ENCODE measurements at places on chromosomes 7 and 10.
A peak's percentile ranks its signal among the peaks of the same experiment; 100 is the strongest.

GRCh38 chr7:92313055-92313454 lies 67.3 kb downstream of the ANKIB1 start:
- no peak for DNase-seq

- no peak for DNase-seq
Observed at GRCh38 chr7:2544541-2545188, 10.7 kb downstream of the BRAT1 start.

DNA sequence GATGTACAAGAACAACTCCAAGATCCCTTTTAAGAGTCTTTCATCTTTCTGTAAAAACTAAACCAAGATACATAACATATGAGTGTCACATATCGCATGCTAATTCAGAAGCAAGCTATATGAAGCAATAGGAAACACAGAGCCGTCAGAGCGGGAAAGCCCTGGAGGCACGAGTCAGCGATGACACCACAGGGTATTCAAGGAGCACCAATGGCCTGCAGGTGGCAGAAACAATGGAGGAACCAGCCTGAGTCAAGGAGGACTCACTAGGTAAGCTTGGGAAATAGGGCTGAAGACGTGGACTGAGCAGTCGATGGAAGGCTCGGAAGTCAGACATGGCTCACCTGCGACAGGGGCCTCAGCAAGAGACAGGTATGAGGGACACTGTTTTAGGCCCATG lies 214.4 kb downstream of the FAM107B start:
- no peak for DNase-seq

- peak; percentile 91 for DNase-seq
Observed at GRCh38 chr10:92891885-92892690, 43.8 kb downstream of the EXOC6 start.

DNA sequence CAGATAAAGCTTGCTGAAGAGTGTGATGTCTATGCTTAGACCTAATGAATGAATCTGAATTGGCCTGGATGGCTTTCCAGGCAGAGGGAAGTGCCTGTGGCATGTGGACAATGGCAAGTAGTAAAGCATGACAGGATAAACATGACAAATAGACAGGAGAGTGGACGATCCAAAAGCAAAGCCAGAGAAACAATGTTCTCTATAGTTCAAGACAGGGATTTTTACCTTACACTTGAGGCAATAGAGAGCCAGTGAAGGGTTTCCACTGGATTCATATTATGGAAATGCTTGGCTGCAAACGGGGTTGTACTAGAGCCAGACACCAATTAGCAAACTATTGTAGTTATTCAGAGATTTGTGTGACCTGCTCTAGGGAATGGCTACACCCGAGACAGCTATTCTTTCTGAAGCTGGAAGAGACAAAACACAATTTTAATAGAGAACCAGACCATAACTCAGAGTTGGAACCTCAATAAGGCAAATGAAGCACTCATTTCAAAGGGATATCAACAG lies 2.3 kb downstream of the AGMO start:
- DNase-seq: peak; percentile 21

DNA sequence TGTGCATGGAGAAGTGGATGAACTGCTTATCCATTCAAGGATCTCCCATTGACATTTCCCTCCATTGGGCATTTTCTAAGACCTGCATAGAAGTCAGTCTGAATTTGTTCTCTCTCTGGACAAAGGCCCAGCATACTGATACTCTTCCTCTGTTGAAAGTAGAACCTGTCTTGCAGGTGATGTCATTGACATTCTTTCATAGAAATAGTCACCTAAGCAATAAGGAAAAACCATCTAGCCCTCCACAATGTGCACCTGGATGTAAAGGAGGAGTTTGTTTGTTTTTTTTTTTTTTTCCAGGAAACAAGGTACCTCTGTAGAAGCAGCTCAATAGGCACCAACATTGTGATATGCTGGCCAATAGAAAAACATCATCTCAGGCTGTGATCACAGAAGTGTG lies 150.4 kb downstream of the DPY19L1 start:
- no peak for DNase-seq

DNA sequence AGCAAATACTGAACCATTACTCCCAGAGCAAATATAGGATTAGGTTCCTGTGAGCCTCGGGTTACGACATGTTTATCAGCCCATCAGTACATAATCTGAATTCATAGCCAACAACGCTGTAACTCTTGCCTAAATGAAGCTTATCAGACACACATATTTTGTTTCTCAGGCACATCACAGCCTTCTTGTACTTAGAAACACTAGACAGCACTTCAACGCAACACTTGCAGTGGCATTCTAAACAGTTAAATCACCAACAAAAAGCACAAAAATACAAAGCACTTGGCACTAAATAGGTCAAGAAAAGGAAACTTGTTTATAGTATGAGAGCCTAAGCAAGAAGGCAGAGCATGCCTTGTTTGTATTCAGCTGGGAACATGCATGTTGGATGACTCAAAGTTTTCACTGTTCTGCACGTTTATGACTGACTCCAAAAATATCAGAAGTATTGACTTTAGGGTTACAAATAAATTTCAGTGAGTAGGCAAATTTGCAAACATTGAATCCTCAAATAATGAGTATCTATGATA lies 75.0 kb downstream of the VPS50 start:
- DNase-seq: no peak

GRCh38 chr10:119209035-119209735 lies 1.8 kb downstream of the GRK5 start:
- DNase-seq: no peak

- no peak for DNase-seq
Observed at GRCh38 chr7:100968650-100969049, 715 bp upstream of the MUC12 start.

DNA sequence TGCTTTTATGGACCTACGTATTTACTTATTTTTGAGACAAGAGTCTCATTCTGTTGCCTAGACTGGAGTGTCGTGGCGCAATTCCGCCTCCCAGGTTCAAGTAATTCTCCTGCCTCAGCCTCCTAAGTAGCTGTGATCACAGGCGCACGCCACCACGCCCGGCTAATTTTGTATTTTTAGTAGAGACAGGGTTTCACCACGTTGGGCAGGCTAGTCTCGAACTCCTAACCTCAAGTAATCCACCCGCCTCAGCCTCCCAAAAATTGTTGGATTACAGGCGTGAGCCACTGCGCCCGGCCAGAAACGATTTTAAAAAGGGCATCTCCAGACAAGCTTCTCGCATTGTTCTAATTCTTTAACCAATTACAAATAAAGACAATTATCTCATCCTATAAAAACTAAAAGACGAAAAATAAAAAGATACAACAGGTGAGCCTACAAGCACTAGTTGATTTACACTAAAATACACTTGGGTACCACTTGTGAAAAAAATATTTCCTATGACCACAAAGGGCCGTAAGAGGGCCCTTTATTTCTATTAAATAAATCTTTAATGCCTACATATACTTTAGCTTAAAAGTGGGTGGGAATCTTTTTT lies 2.4 kb downstream of the TRA2A start:
- no peak for DNase-seq

- DNase-seq: no peak
Observed at GRCh38 chr10:103855424-103855823, at the start of gene SH3PXD2A. Gene SH3PXD2A, minus strand, starts transcription at chr10:103855576. Its CDS starts 310 bp downstream, at chr10:103855266.

GRCh38 chr10:43930243-43930642 lies 281.6 kb upstream of the ZNF32 start:
- no peak for DNase-seq

DNA sequence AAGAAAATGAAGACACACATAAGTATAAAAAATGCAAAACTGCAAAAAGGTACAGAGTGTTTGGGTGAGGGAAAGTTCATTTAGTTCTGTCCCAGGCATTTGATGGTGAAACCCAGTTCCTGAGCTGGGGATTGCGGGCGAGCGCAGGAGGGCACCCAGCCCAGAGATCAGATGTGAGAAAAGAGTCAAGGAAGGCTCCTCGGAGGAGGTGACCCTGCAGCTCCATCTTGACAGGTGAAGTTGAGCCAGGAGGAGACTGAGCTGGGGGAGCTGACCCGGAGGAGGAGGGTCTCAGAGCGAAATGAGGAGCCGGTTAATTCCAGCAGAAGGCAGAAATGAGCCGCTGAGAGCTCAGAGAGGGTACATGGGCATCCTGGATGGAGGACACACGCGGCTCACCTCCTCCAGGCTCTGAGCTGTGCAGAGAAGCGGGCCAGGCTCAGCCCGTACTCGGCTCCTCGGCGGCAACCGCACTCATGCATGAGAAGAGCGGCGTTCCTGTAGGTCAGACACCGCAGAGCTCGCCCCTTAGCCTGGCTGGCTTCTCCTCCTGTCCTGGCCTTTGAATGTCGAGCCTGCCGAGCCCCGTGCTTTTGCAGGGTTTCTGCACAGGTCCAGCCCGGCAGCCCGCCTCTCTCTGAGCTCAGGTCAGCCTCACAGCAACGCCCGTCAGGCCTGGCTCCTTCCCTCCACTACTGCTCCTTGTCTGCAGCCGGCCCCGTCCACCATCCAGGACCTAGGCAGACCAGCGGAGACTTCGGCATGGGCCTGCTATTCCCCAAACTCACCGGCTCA lies 9.5 kb upstream of the RAMP3 start:
- DNase-seq: no peak

DNA sequence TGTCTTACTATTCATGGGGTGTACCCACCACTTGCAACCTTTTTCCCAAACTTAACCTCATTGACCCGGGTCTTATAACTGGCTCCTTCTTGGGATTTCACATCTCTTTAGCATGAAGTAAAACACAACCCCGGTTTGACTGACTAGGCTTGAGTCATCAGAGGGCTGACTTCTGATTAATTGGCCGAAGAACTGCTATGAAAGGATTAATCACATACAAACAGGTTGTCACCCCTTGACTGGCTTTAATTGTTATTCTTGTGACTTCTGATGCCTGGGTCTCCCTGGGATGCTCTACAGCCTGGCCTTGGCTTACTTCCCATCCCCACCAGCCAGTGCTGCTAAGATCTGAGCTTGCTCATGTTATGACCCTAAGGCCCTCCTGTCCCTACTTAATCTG lies 8.8 kb upstream of the CRPPA start:
- DNase-seq: no peak

DNA sequence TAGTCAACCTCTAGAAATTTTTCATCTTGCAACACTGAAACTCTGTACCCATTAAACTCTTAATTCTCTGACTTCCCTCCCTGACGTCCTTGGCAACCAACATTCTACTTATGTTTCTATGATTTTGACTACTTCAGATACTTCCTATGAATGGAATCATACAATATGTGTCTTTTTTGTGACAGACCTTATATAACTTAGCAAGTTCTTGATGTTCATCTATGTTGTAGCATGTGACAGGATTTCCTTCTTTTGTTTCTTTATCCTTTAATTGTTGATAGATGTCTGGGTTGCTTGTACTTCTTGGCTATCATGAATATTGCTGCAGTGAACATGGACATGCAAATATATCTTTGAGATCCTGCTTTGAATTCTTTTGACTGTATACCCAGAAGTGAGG lies 240.8 kb downstream of the ADK start:
- no peak for DNase-seq

DNA sequence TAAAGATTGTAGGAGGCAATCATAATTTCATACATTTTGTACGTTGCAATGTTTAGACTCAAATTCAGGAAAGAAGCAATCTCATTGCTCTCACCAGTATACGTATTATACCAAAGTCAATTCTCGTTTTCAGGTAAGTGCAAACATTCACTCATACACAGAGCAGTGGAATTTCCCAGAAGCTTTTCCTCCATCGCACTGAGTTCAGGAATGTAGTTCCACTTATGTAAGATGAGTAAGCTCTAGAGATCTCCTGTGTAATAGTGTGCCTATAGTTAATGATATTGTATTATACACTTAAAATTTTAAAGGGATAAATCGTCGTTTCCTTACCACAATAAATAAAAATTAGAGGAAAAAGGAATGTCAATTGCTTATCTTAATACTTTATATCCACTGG lies 470.8 kb upstream of the KCND2 start:
- no peak for DNase-seq

- DNase-seq: no peak
Observed at GRCh38 chr10:90226517-90226916, 525.1 kb downstream of the KIF20B start.

GRCh38 chr10:131899695-131900349 lies 986 bp upstream of the PPP2R2D start:
- DNase-seq: no peak

GRCh38 chr7:94288096-94288495 lies 106.6 kb upstream of the COL1A2 start:
- no peak for DNase-seq

GRCh38 chr7:109343678-109344077 lies 774.0 kb downstream of the DNAJB9 start:
- no peak for DNase-seq

- no peak for DNase-seq
Observed at GRCh38 chr10:88642963-88643362, 21.3 kb upstream of the LIPF start.

DNA sequence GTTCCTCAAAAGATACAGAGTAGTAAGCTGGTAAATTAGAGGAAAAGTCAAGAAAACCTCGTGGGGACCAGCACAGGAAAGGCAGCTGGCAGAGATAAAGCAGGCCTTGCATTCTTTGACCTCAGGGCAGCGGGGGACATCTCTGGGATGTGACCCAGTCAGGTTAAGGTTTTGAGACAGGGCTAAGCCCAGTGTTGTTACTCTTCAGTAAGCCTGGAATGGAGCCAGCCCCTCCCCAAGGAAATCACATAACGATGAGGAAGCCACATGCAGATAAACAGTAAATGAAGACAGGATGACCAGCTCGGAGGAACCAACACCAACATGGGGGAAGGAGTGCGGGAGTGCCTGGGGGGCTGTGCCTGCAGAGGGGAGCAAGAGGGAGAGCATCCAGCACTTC lies 99.6 kb downstream of the JAZF1 start:
- no peak for DNase-seq

GRCh38 chr7:38704041-38704547 lies 72.9 kb upstream of the AMPH start:
- no peak for DNase-seq

DNA sequence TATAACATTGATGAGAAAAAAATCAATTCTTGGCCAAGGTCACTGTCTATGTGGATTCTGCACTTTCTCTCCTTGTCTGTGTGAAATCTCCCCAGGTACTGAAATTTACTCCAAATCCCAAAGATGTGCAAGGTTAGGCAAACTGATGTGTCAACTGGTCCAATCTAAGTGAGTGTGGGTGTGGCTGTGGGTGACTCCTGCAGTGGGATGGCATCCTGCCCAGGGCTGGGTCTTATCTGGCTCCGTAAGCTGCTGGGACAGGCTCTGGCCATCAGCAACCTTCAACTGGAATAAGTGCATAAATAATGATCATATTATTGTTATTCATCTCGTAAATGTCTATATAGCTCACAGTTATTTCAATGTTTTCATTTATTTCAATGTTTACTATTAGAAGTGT lies 79.3 kb downstream of the JCAD start:
- no peak for DNase-seq

Measured in kidney epithelial cell (primary cell).